ENCODE measurements at places on chromosomes 2 and 18. TPM values are rescaled to one million over a fixed set of nuclear protein-coding genes. Genes with fewer than 3 reads are reported as not detected.

- DNase-seq = no peak
These were observed 5.9 kb downstream of the EIF4E2 start for GRCh38 chr2:232556426-232556825.

- DNase-seq = no peak
These were observed 285.7 kb upstream of the UBE2E3 start for GRCh38 chr2:180694445-180695421.

DNA sequence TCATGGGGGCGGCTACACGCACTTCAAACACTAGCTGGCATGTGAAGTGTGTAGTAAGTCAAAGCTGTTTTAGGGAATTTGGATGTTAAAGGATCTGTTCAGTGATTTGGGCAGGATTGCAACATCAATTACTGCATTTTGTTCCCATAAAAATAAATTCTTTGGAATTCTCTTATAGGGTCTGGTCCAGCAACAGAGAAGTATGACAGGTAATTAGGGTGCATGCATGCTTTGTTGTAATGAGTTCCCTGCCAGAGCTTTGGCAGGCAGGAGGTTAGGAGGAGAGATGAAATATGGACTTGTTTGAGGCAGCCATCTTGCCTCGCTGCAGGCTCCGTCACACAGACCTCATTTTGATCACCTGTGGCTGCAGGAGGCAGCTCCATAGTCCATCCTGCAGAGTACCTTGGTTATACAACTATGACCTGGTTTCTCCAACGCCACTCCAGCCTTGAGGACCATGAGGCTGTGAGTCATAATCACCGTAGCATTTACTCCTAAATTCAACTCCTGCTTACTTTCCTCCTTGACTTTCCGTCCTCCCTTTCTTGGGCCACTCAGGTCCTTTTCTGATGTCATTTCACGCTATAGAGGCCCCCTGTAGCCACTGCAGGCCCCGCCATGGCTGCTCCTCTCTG, 26.5 kb upstream of the EML4 start:
- DNase-seq = no peak

DNA sequence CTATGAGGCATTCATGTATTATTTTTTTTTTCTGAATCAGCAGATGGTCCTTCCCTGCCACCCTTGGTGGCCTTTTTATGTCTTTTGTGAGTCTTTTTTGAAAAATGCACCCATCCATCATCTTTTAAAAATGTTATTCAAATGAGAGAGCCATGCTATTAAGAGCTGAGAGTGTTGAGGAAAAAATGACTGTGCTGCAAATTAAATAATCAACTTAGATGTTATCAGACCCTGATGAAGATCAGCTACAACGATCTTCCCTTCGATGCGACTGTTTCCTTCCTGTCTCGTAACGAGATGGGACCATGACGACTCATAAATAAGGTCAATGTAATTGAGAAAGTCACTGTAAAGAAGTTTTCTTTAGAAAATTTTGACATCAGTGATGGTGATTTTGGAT, 44.4 kb downstream of the TRIB2 start:
- no peak for DNase-seq

- no peak for DNase-seq
These were observed 55.9 kb downstream of the ACVR1C start for GRCh38 chr2:157572725-157573124.

- no peak for DNase-seq
These were observed 8.3 kb downstream of the NEU4 start for GRCh38 chr2:241817126-241817820.

GRCh38 chr2:24123922-24124580, 782 bp downstream of the FAM228B start:
- DNase-seq = no peak

DNA sequence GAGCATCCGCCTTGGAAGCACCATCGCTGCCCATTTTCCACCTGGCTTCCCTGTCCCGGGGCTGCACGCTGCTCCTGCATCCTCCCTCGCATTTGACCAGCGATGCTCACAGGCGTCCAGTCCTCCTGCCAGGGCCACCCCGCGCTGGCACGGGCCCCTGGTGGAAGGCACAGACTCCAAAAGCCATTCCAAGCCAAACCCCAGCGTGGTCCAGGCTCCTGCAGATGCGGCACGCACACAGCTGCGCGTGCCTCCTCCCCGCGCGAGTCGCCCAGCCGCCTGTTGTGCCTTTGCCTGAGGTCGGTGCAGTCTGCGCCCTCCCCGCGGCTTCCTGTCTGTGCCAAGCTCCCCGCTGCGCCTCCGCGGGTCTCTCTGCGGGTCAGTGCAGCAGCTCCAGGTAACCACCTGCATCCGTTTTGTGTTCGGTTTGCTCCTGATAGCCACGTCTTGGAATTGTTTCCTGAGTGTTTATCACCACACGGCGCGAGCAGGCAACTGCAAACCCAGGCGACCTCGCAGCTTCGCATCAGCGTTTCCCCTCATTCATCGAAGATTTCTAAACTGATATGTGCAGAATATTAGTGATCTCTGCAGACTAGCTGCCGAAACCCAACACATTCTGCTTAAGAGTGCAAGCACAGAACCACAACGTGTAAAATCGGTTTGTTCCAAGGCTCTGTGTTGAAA, 65.2 kb upstream of the SALL3 start:
- DNase-seq = no peak

DNA sequence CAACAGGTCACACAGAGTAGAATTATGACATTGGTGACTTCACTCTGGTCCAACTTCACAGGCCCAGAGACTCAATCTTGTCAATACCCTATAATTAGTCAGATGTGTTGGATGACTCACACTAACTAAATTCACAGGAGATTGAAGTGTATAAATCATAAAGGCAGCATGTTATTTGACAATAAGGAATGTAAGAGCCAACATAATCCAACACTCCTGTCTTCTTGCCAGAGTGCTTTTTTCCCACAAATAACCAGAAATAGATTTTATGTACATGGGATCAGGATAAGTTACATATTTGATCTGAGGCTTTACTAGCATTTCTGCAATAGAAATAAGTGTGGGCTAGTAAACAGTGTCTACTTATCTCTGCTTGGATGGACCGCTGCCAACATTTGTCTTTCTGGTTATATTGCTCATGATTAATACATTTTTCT, 42.2 kb upstream of the ZSWIM2 start:
- no peak for DNase-seq

DNA sequence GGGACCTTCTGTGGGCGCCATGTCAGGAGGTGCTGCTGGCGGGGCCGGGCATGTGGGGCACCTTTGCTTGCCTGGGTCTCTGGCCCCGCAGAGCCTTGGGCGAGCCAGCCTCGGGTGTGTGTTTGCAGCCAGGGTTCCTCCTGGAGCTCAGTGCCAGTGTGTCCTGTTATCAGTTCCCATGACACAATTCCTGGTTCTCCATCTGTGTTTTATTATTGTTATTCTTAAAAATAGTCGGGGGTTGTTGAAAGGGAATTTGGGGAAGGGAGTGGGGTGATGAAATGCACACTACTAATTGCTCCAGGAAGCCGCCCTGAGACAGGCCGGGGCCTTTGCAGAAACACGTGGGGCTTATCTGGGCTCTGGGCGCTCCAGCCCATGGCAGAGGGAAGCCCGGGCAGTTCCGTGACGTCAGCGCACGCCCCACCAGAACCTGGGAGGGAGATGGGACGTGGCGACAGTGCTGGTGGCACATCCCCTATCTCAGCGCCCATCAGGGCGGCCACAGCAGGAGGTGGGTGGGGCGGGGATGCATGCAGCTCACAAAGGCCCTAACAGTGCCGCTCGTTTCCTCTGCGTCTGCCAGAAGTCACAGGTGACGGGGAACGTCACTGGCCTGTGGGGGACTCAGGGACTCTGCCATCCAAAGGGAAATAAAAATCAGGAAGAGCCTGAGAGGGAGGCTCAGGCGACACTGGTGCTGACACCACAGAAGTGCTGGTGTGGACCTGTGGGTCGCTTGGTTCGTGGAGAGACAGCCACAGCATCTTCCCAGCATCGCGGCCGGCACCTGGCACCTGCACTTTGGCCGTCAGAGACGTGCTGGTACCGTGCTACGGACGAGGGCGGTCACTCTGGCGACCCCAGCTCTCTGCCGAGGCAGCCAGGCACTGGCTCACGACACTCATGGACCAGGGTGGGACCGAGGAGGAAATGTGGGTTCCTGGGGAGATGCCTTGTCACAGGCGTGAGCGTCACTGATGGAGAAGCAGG, 131.0 kb downstream of the NFATC1 start:
- DNase-seq = no peak

- DNase-seq = peak; percentile 38
These were observed 9.2 kb downstream of the USP37 start for GRCh38 chr2:218558986-218559385.

DNA sequence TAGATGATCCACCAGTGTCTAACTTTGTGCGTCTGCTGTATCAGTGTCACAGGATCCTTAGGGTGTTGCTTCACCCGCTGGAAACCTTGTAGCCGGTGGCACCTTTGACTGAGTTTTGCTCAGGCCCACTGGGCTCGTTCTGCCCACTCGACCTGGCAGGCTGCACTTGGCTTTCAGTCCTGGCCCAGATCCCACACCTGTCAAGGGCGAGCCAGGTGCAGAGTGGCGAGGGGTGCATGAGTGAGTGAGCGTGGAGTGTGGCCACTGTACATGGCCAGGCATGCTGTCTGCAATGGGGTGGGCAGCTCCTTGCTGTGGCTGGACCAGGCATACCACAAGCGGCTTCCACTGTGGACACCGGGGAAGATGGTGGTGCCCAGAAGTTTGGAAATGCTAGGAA, 179.0 kb downstream of the FAM210A start:
- DNase-seq = no peak

RESP18 gene
- polyA plus RNA-seq = not detected

ASB18 gene
- 0.15 TPM for polyA plus RNA-seq
